BJ (cell line): ENCODE measurements at places on chromosomes 1 and 21.

DNA sequence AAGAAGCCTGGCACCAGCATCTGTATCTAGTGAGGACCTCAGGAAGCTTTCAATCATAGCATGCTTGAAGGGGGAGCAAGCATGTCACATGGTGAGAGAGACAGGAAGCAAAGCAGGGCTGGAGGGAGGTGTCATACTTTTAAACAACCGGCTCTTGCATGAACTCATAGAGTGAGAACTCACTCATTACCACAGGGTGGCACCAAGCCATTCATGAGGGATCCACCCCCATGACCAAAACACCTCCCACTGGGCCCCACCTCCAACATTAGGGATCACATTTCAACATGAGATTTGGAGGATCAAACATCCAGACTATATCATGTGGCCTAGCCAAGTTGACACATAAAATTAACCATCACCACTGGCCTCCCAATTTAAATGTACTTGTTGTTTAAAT, 125.1 kb upstream of the KCND3 start:
- no peak for DNase-seq

GRCh38 chr1:233132445-233132844, 163.1 kb downstream of the PCNX2 start:
- no peak for DNase-seq

GRCh38 chr1:226700861-226701260, 38.2 kb downstream of the ITPKB start:
- no peak for DNase-seq

DNA sequence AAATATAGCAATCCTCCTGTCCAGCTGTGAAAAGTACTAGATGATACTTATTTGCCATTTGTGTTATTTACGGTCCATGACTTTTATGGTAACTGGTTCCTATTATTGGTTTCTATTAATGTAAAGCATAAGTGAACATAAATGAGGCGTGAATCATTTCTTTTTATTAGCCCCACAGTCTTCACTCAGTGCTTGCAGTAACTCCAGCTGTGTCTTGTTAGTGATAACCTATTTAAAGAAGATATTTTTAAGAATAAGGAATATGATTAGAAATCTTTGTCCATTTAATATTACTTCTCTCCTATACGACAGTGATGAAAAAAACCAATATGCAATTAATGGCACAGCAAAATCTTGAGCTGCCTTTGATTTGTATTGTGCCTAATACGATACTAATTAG, 149.9 kb downstream of the SPATA17 start:
- peak; percentile 4 for DNase-seq

DNA sequence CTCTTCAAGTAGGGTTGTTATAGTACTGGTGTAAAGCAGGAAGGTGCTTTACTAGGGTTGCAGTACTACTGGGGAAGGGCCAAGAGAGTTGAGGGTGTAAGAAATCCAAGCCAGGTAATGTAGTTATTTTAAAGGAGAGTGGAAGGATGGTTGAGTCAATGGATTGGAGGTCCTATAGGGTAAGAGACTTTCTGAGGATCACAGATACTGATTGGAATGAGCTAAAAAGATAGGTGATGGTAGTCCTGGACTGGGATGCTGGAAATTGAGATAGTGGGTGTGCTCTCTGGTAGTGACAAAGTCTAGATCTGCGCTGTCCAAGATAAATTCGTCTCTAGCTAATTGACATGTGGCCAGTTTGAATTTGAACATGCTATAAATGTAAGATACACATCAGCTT, 7.0 kb downstream of the TXLNA start:
- no peak for DNase-seq

- DNase-seq: peak; percentile 55
These were observed 8.0 kb downstream of the FAAH start for GRCh38 chr1:46401964-46402626.

GRCh38 chr1:66925558-66925910, 744 bp downstream of the MIER1 start:
- no peak for DNase-seq

- DNase-seq: peak; percentile 72
These were observed 6.1 kb upstream of the PLA2G5 start for GRCh38 chr1:20063861-20064292.

- no peak for DNase-seq
These were observed 106.2 kb downstream of the TOMM20 start for GRCh38 chr1:235022341-235022980.

DNA sequence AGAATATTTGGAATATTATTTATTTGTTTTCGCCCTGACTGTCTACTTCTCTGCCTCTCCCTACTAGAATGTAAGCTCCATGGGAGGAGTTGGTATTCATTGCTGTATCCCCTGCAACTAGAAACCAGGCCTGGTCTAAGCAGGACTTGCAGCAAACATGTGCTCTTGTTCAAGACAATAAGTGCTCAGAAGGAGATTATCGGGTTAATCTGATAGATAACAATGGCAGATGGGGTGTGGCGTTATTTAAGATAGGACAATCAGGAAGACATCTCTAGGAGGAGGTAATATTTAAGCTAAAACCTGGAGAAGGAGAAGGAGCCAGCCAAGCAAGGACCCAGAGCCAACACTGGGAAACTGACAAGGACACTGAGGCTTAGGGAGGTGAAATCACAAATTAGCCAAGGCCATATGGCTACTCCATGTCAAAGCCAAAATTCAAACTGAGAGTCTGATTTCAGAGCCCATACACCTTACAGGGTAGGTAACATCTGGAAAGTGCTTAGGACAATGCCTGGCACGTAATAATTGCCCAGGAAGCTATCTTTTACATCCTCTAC, 41.5 kb downstream of the STYXL2 start:
- DNase-seq: no peak

DNA sequence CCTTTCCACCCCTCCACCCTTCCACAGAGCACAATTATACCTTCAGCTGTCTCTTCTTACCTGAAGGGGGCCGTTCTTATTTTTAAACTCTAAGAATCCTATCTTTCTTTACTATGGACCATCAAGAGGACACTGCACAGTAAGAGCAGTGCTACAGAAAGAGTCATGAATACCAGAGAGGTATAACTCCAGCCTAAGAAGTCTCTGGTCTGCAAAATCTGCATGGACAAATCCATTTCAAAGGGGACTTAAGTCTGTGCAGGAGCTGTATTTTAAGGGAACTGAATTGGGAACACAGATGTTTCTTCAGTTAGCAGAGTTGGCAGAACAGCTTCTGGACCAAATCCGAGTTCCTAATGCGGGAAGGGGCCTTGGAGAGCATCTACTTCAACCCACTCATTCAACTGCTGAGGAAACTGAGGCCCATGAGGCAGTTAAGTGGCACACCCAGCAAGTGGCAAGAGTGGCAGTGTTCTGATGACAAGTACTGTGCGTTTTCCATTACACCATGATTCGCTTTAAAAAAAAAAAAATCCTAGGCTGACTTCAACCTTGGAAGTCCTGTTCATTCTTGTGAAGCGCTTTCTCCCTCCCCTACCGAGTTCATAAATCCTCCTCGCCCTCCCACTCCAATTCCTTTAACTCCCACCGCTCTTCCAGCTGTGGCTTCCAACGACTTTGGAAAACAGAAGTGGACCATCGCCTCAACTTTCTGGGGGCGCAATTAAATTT, 1.8 kb downstream of the PLPP3 start:
- no peak for DNase-seq

GRCh38 chr21:36773117-36773516, 74.2 kb downstream of the SIM2 start:
- no peak for DNase-seq

GRCh38 chr1:201328576-201328975, 45.3 kb downstream of the PKP1 start:
- no peak for DNase-seq

DNA sequence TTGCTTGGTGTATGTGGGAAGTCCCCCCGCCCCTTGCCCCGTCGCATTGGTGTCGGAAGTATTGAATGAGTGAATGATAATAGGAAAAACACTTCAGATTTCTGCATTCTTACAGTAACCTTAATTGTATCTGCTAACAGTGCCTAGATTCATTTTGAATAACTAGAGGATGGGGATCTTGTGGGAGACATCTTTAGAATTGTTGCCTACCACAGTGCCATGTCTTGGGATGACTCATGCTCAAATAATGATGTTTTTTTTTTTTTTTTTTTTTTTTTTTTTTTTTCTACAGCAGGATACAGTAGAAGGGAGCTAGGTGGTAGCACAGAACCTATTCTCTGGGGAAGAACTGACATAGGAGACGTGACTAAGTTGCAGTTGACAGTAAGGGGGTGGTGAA, 237.9 kb downstream of the USP25 start:
- no peak for DNase-seq

GRCh38 chr21:30710499-30710898, 8.1 kb downstream of the KRTAP21-3 start:
- DNase-seq: no peak

DNA sequence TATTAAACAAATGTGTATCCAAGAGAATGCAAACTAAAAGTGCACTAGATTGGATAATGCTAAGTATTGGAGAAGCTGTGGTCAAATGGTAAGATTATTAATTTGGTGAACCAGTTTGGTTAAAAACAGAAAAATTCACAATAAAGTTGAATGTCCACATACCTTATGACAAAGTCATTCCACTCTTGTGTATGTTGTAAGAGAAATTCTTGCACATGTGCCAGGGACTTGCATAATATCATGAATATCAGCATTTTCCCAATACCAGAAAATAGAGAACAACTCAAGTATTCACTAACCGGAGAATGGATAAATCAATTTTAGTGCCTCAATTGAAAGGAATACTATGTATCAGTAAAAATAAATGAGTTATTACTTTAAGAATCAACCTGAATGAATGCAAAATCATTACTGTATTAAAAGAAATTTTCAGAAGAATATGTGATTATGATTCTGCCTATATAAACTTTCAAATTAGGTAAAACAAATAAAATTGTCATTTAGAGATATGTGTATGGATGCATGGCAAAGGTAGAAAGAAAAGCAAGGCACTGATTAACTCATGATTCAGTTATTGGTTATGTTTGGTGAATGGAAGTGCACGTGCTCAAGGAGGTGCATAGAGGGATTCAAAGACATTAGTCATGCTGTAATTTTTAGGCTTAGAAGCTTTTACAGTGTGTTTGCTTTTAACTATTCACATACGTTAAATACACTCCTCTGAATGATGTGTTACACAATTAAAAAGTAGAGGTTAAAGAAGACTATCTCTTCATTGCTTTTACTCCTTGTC, 217.4 kb upstream of the KCNK2 start:
- no peak for DNase-seq

DNA sequence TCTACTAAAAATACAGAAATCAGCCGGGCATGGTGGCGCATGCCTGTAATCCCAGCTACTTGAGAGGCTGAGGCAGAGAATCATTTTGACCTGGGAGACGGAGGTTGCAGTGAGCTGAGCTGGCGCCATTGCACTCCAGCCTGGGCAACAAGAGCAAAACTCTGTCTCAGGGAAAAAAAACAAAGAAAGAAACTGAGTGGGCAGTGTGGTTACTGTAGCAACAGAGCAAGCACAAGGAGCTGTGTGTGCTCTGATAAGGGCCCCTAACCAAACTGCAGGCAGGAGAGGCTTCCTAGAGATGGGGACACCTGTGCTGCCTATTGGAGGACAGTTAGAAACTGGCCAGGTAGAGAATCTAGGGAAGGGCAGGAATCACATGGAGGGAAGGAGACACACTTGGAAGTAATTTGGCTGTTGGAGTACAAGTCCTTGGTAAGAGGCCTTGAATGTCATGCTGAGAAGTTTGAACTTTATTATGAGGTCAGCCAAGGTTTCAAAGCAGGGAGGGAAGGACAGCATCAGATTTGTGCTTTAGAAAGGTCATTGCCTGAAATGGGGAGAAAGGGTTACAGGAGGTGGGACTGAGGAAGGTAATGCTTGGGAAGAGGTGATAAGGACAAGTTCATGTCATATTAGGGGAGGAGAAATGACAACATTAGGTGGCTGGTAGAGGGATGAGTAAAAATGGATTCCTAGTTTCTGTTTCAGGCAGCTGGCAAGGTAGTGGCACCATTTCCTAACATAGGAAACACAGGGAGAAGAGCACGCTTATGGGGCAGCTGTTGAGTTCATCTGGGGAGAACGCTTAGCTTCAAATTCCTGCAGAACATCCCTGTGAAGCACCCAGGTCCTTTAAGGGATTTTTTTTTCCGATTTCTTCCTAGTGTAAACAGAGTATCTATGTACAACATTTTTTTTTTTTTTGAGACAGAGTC, 69.2 kb upstream of the ARTN start:
- no peak for DNase-seq

DNA sequence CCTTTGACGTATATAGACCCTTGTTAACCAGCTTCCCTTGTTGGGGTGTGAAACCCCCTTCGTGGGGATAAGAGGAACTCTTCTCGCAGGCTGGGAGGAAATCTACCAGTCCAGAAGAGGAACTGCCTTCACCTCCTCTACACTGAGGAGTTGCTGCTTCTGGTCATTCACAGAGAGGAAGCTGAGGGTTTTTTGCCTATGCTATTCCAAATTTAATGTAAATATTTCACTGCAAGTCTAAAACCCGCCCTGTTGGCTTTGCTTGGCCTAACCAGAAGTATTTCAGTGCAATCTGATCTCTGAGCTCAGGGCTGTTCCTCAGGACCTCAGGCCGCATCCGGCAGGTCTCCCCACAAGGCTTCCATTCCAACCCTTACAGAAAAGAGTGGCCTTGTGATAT, 150.1 kb downstream of the HIVEP3 start:
- no peak for DNase-seq

GRCh38 chr1:53992085-53992874, 25.7 kb downstream of the LDLRAD1 start:
- DNase-seq: no peak

- no peak for DNase-seq
These were observed 124.2 kb upstream of the LMO4 start for GRCh38 chr1:87204441-87204840.

DNA sequence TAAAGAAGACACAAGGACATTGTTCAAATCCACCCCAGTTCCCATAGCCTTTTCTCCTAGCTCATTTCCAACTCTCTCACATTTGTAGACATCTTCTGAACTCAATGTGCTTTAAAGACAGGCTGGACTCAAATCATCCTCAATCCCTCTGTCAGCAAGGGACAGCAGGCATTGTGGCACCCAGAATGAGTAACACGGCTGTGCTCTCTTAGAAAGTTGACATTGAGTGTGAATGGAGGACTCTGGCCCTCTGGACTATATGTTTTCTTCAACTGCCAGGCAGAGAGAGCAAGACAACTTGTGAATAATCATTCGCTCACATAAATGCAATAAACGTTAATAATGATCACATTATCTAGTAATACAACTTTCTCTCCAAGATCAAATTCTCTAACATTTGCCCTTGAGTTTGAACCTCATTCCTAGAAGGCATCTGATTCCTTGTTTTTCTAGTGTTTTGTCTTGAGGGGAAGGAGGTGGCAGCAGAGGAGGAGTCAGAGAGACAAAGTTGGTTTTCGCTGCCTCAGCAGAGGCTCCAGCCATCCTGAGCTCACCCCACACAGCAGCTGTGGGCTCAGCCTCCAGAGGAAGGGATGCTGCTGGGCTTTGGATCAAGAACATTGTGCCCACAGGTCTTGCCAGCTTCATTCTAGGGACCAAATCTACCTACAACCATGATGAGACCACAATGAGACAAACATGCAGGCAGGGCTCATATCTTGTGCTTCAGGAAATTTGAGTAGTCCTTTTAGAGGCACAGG, 85.1 kb downstream of the BCAR3 start:
- no peak for DNase-seq

DNA sequence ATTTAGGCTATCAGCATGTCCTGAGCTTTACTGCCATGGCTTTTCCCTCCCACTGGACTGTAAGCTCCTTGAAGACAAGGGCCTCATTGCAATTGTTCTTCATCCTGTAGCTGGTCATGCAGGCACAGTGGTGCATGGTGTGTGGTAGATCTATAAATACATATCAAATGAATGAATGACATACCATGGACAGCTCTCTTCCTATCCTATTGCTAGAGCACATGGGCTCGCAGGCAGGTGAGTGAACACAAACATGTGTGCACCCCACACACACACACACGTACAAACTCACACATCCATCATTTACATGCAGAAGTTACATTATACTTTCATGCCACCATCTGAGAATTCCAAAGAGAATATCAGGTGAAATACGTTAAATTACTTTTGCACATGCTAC, 172.9 kb upstream of the RUNX1 start:
- no peak for DNase-seq
